ENCODE measurements at places on chromosomes 7 and 10.

DNA sequence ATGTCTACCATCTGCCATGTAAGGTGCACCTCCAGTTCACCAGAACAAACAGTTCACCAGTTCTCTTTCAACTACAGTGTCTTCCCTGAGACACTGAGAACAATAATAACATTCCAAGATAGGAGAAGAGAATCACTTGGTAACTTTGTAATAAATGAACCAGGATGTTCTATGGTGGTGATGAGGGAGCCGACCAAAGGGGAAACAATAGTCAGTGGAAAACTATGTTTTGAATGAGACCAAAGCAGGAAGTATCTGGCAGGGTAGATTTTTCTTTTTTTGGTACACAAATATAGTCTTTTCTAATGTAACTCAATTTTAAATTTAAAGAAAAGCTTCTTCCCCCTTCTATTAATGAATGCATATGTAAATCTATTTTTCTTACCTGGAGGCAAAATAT is 20.0 kb downstream of the HYAL4 start:
- DNase-seq, result no peak

DNA sequence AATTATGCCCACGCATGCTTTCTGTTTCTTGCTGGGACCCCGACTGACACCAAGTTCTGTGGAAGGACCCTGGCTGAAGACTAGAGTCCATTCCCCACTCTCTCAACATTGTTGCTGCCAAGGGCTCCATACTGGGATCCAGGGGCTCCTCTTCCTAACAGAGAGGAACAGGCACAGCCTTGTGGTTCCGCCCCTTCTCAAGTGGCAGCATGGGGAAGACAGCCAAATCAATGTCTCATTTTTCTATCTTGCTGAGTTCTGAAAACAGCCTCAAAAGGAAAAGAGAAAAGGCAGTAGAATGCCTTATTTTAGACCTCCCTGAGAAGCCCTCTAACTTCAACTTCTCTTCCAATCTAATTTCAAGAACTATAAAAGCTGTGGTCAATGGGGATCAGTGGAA is 23.7 kb upstream of the LAMB1 start:
- DNase-seq, result no peak

GRCh38 chr10:99621454-99622251 is 1.4 kb upstream of the SLC25A28 start:
- DNase-seq, result no peak

DNA sequence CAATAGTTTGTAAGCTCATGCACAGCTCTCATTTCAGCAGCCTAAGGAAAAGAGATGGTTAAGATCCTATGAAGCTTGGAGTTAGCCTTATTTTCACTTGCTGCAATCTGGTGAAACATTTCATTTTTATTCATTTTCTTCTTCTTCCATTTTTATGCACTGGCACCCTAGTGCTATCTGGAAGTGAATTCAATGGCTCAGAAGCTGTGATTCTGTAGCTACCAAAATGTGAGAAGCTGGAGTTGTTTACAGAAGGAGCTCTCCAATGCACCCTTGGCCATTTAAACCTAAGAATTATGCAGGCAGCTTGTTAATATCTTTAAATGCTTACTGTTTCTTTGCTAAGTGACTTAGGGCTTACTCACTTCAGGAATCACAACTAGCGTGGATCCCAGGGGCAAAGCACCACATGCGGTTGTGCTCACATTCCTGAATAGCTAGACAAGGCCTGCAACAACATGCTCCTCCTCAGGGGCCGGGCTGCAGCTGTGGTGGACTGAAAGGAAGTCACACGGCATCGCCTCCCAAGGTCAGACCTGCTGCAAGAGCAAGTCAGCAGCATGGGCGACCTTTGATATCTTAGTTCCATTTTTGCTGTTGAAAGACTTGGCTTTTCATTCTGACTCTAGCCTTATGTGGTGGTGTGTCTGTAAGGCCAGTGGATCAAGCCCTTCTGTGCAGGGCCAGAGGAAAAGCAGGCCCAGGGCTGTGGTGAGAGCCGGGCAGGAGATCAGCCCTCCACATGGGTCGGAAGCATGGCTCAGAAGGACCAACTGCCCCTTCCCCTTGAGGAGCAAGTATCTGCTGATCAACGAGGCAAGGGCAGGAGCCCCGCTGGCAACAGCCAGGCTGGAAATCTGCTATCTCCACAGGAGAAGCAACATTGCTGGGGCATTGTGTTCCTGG is 91.9 kb upstream of the MBL2 start:
- no peak for DNase-seq

DNA sequence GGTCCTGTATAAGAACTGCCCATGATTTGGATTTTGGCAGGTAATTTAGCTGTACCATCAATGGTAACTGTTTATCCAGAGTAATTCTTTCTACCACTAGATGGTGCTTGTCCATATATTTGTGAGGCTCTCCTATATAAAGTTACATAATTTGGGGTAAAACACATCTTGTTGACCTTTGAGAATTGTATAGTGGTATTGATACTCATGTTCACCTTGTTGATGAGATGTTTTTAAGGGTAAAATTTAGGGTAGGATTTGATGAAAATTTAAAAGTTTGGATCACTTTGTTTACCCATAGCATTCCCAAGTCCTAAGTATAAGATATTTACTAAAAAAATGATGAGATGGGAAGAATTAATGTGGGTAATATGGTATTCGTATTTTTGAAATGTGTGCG is 31.6 kb downstream of the ST7 start:
- DNase-seq, result no peak

DNA sequence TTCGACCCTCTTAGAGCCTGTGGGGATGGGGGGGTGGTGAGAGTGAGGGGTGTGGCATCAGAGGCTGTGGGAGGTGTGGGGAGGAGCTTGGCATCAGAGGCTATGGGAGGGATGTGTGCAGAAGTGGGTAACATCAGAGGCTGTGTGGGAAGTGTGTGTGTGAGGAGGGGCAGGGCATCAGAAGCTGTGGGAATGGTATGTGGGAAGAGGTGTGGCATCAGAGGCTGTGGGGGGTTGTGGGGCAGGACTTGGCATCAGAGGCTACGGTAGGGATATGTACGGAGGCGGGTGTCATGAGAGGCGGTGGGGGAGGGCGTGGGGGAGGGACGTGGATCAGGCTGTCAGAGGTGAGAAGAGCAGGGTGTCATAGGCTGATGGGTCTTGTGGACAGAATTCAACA is 97.4 kb downstream of the SEC23IP start:
- no peak for DNase-seq

DNA sequence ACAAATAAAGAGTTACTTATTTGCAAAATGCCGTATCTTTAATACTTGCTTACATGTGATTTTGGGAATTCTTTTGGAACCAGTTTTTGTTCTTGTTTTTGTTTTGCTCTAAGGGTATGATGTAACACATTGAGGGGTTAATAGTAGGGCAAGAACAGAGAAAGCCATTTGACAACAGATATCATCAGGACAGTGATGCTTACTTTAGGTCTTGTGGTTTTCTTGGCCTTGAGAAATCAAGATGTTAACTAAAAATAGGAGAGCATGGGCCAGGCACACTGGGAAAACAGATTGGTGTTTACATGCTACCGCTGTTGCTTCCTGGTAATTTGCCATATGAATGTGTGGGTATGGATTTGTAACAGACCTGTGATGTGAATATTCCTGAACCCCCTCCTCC is 3.7 kb downstream of the SAMD8 start:
- no peak for DNase-seq

GRCh38 chr10:8312079-8312478 is 257.6 kb downstream of the GATA3 start:
- DNase-seq, result no peak

DNA sequence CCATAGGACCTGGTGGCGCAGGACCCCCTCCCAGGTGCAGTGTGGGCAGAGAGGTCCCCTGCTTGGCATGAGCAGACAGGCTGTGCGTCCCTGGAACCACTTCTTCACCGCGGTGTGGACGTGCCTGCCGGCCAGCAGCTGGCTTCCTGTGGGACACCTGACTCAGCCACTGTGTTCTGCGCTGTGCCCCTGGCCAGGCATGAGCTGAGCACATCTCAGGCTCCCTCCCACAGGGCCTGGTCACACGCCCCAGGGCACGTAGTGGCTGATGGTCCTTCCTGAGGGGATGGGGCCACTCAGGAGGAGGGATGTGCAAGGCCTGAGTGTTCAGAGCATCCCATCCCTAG is 3.5 kb upstream of the DEPP1 start:
- DNase-seq, result no peak

DNA sequence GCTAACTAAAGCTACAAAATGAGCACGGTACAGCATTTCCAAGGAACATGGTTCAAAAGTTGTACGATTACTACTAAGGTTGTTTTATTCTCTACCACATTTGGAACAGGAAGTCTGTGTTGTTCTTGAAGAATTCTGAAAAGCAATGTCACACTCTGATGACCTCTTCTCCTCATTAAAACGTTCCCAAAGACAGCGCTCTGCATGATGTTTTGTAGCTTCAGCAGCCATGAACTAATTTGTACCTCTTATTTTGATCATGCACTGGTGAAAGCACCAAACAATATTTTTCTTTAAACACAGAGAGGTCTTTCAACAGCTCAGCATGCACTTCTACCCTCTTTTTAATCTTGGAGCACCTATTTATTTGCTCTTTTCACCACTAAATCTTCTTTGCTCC is 75.0 kb upstream of the TES start:
- DNase-seq, result no peak

DNA sequence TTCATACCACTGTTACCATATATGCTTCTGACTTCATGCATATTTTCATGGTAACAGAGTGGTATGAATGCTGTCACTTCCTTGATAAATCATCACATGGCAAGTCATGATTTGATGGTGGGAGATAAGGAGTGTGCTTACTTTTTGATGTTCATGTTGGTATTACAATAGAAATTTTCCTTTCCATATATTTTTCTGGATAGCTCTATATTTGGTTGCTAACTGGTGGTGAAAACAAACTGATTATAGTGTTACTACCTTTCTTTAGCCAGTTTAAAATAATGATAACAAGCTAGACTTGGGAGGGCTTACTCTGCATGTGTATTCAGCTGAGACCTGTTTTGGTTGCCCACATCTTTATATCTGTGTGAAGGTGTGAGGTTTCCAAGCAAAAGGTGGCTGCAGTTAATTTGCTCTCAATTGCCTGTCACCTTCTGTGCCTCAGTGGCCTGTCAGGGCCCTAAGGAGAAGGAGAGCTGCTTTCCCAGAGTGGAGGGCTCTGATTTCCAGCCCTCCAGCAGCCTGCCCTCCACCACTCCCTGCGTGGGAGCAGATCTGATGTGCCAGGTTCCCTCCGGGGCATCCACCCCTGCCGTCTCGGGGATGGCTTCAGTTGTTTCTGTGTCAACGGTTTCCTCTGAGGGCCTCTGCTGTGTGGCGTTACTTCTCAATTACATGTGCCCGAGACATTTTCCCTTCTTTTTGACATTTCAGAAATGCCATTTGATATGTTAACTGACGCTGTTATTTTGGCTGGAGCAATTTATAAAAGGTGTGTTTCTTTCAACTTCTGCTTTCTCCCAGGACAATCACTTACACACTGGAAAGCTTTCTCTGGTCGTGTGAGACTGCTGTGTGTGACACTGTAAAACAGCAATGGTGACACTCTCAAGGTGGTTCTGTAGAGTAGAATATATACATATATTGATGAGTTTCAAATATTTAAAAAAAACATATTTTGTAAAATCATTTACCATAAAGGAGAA is 107.7 kb upstream of the KLF6 start:
- DNase-seq, result no peak

DNA sequence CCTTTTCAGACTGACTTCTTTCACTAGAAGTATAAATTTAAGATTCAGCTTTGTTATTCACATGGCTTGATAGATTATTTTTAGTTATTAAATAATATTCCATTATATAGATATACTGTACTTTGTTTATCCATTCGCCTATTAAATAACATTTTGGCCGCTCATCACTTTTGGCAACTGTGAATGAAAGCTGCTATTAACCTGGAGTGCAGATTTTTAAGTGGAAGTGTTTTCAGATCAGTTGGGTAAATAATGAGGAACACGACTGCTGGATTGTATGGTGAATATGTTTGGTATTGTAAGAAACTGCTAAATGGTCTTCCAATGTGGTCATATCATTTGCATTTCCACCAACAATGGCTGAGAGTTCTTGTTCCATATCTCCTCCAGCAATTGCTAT is 97.6 kb upstream of the ZNF804B start:
- DNase-seq, result no peak

GRCh38 chr10:36141856-36142560 is 499.9 kb upstream of the FZD8 start:
- DNase-seq, result no peak

GRCh38 chr7:29044554-29044953 is 86.4 kb upstream of the TRIL start:
- DNase-seq, result no peak

DNA sequence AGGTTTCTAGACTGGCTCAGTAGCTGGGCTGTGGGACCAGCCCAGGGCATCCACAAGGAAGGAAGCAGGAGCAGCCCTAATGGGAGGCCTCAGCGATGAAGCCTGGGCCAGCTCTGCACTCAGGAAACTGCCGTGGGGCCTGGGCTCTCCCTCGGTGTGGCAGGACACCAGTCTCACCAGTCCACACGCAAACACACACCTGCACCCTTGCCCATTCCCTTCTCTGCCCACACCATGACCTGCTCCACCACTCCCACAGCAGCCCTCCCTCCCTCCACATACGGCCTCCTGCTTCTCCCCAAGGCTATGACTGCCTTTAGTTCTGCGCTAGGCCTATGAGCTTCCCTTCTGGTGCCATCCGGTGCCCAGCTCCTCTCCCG is 7.1 kb downstream of the FGF8 start:
- no peak for DNase-seq

DNA sequence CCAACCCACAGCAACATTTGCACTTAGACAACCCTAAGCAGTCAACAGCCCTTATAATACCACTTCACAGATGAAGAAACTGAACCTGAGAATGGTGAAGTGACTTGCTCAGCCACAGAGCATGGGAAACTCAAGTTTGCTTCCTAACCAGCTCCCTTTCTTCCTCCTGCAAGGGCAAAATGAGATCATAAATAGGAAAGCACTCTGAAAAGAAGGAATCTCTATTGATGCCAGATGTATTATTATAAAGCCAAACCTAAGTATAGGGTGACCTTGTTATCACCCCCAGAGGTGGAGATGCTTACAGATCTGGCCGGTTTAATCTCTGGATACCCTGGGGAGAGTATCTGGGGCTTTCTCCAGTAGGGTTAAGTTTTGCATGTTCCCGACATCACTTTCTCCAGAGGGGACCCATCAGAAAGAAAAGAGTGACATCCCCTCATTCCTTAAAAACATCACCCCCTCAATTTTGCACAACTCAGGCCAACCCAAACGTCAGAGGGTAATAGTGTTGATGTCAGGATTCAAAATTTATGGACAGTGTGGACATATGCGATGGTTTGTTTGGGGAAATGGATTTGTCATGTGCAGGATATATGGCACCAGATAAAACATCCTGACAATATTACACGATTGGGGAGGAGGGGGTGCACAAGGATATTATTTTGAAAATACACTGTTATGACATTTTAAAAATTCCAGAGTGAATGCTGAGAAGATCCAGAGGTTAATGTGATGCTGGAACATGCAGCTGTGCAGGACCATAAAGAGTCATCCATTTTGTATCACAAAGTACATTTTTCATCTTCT is 24.0 kb upstream of the XPNPEP1 start:
- DNase-seq, result no peak

GRCh38 chr10:72490951-72491350 is 134.9 kb downstream of the MICU1 start:
- DNase-seq, result no peak

GRCh38 chr7:100080907-100081534 is 502 bp downstream of the ZNF3 start:
- no peak for DNase-seq

GRCh38 chr10:94225589-94225988 is 137.2 kb downstream of the NOC3L start:
- no peak for DNase-seq

- no peak for DNase-seq
Measured at GRCh38 chr7:146864644-146865043, 748.0 kb downstream of the CNTNAP2 start.

- DNase-seq, result no peak
Measured at GRCh38 chr10:1394155-1394912, 338.1 kb downstream of the WDR37 start.
